ENCODE measurements at places on chromosomes 6 and 20.
A peak's percentile ranks its signal among the peaks of the same experiment; 100 is the strongest.

GRCh38 chr20:560680-561079 lies 17.1 kb upstream of the CSNK2A1 start:
- DNase-seq, result no peak

DNA sequence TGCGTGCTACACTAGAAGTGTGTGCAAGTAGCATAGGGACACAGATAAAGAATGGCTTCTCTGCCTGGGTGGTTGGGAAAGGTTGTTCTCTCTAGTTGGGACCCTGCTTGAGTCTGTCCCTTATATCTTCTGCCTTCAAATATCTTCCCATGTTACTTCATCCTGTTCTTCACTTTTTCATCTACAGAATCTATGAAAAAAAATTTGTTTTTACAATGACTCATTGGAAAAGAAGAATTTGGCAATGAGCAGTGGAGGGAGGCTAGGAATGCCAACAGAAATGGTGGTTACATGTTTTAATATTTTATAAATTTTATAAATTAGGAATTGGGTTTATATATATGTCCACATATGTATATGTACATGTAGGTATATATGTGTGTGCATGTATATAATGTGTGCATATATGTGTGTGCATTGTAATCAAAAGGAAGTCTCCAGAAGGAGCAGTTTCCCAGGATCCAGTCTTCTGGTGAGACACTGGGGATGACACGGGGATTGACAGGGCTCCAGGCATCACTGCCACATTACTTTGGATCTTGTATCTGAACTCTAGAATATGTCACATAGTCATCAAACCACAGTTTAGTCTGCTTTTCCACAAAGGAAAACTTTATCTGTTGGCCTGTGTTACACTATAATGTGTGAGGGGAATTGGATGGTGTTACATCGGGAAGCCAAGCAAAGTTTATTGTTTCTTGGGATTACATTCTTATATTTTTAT lies 75.3 kb upstream of the RIPOR2 start:
- no peak for DNase-seq

DNA sequence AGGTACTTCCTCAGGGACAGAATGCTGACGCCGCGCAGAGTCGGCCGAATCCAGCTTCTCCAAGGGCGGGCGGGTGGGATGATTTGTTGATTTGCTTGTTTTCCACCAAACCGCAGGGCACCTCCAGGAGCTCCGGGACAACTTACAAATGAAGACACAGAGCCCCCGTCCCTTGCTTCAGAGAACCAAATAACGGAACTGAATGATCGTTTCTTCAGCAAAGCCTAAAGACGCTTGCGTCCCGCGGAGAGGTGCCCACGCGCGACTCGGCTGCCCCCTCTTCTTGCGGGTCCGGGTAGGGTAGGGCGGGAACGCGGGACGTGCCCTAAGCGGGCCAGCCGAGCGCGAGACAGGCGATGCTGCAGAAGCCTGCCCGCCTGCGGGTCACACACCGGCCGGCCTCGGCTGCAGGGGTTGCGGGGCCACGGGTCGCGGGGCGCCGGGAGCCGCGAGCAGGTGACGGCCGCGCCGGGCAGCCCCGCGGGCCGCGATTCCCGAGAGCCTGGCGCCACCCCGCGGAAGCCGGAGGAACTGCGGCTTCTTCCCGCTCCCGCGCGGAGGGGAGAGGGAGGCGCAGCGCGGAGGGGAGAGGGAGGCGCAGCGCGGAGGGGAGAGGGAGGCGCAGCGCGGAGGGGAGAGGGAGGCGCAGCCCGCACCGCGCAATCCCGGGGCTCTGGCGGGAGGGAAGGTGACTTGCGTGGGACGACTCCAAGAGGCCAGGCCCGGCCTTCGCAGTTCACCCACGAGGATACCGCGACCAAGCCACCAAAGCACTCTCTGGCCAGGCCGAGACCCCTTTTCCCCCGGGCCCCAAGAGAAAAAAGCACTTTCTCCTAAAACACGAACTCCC lies 7.7 kb upstream of the FOXF2 start:
- no peak for DNase-seq

DNA sequence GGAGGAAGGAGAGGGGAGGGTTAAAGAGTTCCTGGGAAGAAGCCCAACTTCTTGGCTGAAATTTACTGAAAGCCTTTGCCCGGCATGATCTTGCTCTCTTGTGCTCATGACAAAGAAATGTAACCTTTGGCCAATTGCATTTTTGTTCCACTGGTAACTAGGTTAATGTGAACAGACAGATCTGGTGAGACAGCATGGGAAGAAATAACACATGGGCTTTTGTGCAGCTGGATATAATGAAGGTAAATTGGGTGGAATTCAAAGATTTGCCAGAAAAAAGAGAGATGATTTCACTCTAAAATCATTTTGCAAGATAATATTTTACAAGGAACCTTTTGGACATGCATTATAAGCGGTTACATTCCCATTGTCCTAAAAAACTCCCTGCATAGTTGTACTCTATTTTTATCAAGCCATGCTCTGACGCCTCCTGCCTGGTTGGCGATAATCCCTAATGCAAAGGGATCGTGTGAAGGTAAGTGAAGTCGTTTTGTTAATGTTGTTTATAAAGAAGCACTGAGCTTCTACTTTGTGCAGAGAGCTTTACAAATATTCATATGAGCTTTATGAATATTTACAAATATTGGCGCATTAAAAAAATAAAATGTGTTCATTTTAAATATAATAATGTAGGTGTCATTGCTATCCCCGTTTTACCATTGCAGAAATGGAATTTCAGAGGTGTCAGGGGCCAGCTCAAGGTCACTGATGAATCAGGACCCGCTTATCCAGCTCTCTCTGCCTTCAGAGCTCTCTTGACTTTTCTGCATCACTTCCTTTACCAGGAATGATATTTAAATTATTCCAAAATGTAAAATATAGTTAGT lies 161.3 kb upstream of the AGPAT4 start:
- DNase-seq, result peak; percentile 93

DNA sequence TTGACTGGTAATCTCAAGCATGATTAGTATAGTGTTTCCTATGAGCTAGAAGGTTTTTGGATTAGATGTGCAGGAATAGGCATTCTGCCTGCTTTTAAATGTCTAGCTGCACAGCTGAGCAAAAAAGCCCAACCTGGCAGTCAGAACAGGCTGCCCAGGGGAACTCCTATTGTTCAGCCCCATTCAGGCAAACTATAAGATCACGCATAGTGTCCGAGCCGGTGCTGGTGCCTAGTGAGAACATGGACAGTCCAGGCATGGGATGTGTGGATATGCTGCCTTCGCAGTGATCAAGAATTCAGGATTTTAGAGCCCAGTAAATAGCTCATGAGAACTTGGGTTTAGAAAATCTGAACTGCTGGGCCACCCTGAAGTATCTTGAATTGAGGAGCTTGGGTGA lies 348.8 kb downstream of the UTRN start:
- DNase-seq, result no peak

GRCh38 chr6:154868143-154868594 lies 126.9 kb upstream of the TIAM2 start:
- no peak for DNase-seq

GRCh38 chr20:23646106-23646873 lies 8.5 kb upstream of the CST3 start:
- DNase-seq, result no peak

DNA sequence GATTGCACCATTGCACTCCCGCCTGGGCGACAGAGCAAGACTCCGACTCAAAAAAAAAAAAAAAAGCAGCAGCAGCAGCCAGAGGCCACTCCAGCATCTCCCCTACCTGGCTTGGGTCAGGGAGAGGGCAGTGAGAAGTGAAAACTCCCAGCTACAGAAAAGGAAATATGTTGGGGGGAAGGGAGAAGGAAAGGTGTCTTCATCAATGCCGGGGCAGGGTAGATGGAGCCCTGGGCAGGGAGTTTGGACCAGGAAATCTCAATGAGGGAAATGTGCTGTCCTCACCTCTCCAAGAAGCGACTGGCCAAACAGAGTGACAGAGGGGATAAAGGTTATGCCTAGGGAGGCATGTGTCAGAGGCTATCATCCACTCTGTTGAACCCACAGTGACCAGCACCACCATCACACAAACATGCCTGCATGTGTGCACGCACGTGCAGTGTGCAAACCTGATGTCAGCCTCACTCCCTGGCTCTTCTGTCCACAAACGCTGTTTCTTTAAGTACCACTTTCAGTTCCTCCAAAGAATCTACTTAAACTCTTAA lies 887 bp upstream of the AIF1 start:
- DNase-seq, result no peak

Data from AG04449 (cell line).